Activated effector memory CD4-positive, alpha-beta T cell treated with anti-CD3 and anti-CD28 coated beads, Interleukin-2, amount 50 U/mL, for 16 hours (primary cell): ENCODE measurements at places on chromosomes 1 and 21.

DNA sequence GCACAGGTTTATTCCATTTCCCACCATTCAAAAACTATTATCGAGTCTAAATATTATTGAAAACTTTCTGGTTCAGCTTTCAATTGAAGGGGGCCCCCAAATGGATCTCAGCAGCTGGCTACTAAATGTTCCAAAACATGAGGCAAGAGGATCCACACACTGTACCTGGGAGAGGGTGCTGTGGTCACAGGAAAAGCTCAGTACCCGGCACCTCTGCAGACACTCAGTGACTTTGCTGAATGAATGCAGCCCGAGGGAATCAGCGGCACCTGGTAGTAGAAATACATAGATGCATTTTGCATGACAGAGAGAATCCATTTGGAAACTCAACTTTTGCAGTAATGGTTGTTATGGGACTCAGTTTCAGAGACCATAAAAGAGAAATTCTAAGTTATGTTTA is 89.3 kb downstream of the PCP4 start:
- no peak for DNase-seq

- peak; percentile 88 for DNase-seq
Measured at GRCh38 chr1:25543425-25544242, at the start of gene LDLRAP1. TSS of gene LDLRAP1 (plus strand) at chr1:25543606. CDS start at chr1:25543699, 93 bp downstream.

GRCh38 chr1:5907966-5908365 is 84.3 kb downstream of the NPHP4 start:
- no peak for DNase-seq

GRCh38 chr1:174218983-174219382 is 59.7 kb downstream of the RABGAP1L start:
- DNase-seq: no peak

DNA sequence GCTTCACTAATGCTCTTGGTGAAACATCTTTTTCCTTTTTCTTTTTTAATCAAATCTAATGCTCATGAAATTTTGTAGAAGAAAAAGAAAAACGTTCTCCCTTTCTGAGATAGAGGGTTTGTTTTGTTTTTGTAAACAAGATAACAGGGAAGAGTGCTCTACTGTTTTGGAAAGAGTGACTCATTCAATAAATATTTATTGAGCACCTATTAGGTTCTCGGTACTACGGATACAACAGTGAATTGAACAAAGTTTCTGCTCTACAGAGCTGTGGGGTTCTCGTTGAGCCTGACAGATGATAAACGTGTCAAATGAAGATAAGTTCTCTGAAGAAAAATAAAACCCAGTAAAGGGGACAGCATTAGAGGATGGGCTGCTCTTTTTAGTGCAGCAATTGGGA is 7.0 kb downstream of the PGM1 start:
- DNase-seq: no peak

- no peak for DNase-seq
Measured at GRCh38 chr1:56331892-56332567, 247.3 kb downstream of the PLPP3 start.

DNA sequence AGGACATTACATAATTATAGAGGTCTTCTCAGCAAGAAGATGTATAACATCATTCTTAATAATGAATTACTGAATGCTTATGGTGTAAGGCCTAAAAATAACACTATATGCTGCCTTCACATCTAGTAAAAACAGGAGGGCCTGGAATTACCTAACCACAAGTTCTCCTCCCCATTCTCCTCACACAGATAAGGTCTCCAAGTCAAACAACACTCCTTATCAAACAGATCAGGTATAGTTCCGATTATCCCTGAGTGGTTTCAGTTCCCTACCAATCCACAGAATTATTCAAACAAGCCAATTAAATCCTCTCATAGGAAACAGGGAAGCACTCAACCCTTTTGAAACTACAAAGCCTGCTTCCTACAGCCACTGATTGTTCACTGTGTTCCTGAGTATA is 4.0 kb upstream of the AGBL4 start:
- no peak for DNase-seq

GRCh38 chr1:179177182-179177581 is 52.3 kb downstream of the ABL2 start:
- no peak for DNase-seq
